Brain (organoid and tissue), 16 donors: ENCODE measurements at places on chromosomes 16 and 17.
A peak's percentile ranks its signal among the peaks of the same experiment; 100 is the strongest.

GRCh38 chr17:31405890-31406371 lies 14.5 kb downstream of the RAB11FIP4 start:
- DNase-seq = no peak

DNA sequence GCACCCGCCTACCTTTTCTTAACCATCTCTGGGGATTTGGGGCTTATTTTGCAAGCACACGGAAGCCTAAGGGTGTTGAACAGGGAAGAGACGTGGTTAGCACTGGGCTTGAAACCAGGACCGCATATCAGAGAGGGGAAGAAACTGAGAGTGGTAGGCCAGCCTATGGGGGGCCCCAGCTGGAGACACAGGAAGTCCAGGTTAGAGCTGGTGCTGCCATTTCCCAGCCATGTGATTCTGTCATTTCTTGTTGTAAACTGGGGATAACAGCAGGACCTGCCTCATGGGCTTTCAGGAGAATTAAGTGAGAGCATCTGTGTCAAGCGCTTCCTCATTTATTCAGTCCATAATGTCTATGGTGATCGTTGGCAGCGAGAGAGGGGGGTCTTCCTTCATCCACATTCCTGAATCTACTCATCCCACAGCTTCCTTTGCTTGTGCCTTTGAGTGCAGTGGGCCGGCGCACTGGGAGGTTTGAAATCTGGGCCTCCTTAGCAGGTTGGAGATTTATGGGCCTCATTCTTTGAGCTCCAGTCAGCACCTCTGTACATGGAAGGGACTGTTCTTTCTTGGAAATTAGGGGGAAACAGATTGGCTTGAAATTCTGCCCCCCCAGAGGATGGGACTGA lies 20.1 kb downstream of the NKD1 start:
- DNase-seq = no peak

GRCh38 chr17:36975922-36976515 lies 27.3 kb downstream of the AATF start:
- DNase-seq = no peak

DNA sequence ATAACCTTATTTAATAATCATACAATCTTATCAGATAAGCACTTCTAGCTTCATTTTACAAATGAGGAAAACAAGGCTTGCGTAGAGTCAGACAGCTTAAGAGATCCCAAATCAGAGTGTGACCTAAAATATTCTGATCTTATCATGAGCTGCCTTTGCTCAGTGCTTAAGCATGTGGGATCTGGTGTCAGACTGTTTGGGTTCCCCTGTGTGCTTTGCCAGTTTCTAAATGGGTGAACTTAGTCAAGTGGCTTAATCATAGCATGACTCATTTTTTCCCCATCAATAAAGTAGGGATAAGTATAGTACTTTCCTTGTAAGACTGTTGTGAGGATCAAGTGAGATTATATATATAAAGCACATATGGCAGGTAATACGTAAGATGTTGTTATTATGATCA lies 612.6 kb upstream of the C16orf82 start:
- DNase-seq = no peak

- DNase-seq = no peak
Measured at GRCh38 chr16:46986438-46986837, 13.0 kb upstream of the DNAJA2 start.

DNA sequence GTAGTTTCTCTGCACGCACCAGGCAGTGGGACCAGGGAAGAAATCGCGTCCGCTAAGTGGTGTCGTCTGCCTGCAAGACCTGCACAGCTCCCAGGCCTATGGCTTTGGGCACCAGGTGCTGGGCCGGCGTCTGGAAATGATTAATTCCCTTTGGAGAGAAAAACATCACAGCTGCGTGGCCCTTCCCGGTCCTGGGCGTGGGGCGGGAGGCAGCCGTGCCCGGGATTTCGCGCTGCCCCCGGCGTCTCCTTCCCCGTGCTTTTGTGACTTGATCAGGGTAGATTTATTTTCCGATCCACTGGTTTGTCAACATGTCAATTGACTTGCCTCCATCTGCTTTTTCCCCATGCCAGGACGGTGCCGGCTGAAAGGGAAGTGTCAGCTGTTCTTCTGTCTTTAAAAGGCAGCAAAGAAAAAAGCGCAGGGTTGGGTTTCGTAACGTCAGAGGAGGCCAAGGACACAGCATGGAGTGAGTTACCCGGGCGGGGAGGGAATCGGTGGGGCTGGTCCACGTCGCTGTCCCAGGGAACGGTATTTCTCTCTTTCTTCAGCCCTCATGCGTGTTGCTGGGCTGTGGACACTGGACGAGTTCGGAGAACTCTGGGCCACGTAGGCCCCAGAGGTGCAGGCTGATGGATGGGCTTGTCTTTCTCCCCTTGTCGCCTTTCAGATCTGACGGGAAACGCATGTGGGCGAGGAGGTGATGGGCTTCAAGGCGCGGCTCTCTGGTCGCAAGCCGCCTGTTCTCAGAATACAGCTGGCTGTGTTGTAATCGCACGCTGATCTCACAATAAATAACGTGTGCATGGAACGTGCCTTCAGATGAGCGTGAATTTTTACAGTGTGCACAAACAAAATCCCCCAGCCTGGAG lies 188.1 kb upstream of the ZNF469 start:
- peak; percentile 69 for DNase-seq

GRCh38 chr17:66746736-66747135 lies 88.2 kb upstream of the CACNG5 start:
- DNase-seq = no peak

DNA sequence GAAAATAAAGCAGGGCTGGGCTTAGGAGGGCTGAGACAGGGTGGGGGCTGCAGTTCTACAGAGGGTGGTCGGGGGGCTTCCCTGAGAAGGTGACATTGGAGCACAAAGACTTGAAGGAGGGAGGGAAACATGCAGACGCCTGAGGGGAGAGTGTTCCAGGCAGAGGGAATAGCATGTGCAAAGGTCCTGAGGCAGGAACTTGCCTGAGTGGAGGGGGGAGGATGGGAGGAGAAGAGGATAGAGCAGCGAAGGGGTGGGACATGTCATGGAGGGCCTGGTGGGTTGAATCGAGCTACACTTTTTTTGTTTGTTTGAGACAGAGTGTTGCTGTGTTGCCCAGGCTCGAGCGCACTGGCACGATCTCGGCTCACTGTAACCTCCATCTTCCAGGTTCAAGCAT lies 33.0 kb downstream of the GINS3 start:
- no peak for DNase-seq

DNA sequence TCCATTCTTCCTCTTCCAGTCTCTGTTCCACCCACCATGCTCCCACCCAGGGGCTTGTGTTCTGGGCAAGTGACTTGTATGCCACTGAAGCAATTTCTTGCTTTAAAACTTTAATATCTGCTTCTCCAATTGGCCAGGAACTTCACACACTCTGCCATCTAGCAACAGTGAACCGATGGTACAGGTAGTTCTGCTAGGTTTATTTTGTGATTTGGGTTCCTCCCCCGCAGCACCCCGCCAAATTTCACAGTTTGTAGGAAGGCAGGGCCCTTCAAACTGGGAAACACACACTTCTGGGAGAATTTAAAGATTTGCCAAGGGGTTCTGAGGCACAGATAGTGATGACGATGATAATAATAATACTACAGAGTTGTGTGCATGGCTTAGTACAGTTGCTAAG lies 3.3 kb downstream of the ARSG start:
- DNase-seq = no peak

DNA sequence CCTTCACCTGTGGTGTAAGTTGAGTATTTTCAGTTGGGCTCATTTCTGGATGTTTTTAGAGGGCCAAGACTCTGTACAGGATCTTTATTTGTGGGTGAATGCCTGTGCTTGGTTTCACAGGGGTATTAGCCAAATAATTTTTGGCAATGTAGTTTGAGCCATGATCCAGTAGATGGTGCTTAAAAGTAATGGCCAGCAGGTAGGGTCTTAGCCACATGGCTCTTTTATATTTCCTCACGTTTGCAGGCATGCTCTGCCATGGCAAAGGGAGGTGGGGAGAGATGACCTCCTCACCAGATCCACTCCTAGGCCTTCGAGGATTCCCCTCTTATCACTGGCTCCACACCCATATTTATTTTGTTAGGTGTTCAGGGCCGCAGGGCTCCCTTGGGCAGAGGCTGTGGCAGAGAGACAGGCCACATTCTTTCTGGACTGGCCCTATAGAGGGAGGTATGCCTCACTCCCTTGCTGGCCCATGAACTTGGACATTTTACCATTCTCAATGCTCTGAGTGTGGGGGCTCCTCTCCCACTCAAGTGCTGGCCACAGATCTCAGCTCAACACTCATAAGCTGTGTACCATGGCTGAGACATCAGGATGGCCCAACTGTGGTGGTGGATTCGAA lies 417.1 kb downstream of the XYLT1 start:
- no peak for DNase-seq

GRCh38 chr17:68290268-68290954 lies 516 bp downstream of the SLC16A6 start:
- DNase-seq = peak; percentile 16

DNA sequence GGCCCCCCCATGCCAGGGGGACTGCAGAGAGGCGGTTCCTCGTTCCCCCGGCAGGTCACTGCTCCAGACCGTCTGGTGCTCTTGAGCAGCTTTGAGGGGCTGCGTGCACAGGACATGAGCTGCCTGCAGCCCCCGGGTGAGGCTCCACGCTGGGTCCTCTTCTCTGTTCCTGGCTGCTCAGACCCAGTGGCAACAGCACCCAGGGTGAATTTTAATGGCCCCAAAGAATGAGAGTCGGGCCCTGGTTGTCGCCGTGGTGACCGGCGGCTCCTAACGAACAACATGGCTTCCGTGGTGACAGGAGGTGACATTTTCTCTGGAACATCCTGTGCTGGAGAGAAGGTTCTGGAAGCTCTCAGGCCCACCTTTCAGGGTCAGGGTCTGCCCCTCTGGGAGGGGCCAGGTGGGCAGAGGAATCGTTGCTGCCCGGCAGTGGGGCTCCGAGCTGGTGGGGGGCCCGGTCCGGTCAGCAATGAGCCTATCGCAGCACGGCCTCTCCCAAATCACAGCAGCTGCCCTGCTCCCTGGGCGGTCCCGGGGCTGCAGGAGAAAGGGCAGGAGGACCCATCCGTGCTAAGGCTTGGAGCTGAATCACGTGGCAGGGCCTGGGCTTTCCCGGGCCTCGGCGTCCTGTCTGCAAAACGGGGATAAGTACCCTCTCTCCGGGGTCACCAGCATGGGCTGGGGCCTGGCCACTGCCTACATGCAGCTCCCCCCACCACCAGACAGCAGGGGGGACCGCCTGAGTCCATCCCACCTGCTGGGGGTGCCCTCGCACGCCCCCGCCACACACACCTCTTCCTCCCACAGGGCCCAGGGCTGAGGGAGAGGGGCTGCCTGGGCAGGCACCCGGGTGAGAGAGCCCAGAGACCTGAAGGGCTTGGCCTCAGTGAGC lies 3.4 kb upstream of the C1QTNF8 start:
- DNase-seq = peak; percentile 51

DNA sequence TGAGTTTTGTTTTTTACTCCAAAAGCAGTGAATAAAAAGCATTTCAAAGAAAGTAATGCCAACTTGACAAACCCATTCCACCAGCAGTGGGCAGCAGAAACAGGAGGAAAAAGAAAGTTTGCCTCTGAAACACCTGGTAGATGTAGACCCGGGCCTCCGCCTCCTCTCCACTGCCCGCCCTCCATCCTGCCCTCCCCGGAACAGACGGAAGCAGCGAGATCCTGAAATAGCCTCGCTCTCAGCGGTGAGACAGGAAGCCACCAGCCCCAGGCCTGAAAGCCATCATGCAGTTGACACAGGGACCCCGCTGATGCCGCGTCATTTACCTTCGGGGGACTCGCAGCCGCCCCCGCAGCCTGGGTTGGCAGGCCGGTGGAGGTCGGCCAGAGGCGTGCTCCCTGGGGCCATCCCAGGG lies 67.8 kb downstream of the C16orf78 start:
- DNase-seq = peak; percentile 68

GRCh38 chr17:32525122-32525521 lies 38.3 kb downstream of the CDK5R1 start:
- no peak for DNase-seq

GRCh38 chr17:70201872-70202419 lies 32.6 kb downstream of the KCNJ2 start:
- DNase-seq = no peak

DNA sequence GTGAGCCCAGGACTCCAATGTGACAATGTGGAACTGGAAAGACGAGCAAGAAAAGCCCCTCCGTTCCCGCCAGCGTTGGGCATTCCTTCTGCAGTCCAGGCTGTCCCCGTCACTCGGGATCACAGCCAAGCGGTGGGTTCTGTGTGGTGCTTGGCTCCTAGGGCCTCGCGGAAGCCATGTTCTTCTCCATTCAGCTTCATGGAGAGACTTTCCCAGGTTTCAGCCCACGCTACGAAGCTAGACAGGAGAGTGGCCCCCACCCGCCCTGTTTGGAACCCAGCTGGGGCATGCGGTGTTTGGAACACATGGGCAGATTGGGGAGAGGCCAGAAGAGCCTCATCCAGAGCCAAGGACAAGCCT lies 5.8 kb downstream of the LMF1 start:
- DNase-seq = no peak

- DNase-seq = no peak
Measured at GRCh38 chr17:11618861-11619566, 20.7 kb downstream of the DNAH9 start.

- no peak for DNase-seq
Measured at GRCh38 chr17:60819447-60820130, 141.9 kb downstream of the BCAS3 start.

DNA sequence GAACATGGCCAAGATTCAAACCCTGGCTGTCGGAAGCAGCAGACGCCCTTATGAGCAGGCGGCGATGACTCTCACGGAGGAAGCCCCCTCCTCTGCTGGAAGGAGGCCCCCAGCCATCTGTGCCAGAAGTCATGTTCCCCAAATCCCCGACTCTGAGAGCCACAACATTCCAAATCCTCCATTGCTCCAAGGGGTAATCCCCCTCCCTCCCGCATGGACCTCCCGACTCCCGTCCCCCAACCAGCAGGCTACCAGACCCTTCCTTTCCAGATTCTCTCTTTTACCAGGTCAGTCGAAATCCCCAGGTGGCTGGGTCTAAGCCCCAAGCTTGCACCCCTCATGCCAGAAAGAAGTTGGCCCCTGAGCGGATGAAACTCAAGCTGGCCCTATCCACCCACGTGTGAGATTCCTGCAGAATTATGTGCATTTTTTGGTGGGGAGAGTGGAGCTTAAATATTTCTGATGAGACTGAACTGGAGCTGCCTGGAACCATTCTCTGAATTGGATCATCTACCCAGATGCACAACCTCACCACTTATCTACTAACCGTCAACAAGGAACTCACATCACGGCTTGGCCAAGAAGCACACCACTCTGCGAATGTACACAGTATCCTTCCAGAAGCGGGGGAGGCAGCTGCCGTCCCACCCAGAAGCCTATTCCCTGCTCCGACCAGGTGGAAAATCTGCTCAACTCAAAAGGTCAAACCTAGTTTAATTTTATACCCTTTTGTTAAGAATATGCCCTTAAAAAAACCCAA lies 283.5 kb downstream of the C16orf95 start:
- DNase-seq = no peak

- no peak for DNase-seq
Measured at GRCh38 chr17:27569257-27569722, 61.7 kb upstream of the LGALS9 start.
